Central memory CD4-positive, alpha-beta T cell (primary cell): ENCODE measurements at places on chromosomes 3 and 15.

DNA sequence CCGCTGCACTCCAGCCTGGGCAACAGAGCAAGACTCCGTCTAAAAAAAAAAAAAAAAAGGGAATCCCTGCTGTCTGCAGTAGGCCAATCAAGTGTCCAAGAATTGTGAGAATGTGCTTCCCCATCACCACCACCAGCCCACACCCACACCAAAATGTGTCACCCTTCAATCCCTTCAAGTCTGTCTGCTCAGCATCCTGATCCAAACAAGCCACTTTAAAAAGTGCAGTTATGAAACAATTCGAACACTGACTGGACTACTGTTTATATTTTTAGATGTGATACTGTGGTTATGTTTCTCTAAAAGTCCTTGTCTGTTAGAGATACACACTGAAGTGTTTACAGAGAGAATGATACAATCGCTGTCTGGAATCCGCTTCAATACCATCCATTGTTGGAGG, 78.1 kb upstream of the CGNL1 start:
- DNase-seq: no peak

GRCh38 chr3:32848215-32848614, 30.4 kb downstream of the TRIM71 start:
- DNase-seq: no peak

- DNase-seq: no peak
Observed at GRCh38 chr3:65751123-65751700, 287.5 kb downstream of the MAGI1 start.

GRCh38 chr3:60884005-60884404, 367.2 kb downstream of the FHIT start:
- no peak for DNase-seq

DNA sequence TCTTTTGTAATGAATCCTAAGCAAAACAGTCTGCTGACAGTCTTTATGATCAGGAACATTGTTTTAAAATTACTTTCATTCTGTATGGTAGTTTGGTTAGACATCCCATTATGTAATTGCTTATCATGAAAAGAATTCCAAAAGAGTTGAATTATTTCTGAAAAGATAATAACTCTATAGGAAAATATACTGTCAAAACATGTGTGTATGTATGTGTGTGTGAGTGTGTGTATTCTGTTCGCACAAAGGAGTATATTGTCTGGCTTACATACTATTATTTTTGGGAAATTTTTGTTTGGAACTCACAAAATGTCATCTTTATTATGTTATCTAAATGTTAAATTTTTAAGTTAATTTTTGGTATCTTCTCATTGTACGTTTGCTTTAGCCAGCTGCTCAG, 1075.9 kb downstream of the ZPLD1 start:
- DNase-seq: no peak

DNA sequence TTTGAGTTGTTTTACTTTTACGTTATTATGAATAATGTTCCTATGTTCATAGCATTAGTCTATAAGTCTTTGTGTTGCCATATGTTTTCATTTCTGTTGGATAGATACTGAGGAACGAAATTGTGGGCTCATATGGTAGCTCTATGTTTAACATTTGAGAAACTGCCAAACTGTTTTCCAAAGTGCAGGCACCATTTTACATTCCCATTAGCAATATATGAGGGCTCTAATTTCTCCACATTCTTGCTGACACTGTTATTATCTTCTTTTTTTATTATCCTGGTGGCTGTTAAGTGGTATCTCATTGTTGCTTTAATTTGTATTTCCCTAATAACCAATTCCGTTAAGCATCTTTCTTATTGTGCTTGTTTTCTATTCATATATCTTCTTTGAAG, 1.8 kb upstream of the PIK3R4 start:
- no peak for DNase-seq

DNA sequence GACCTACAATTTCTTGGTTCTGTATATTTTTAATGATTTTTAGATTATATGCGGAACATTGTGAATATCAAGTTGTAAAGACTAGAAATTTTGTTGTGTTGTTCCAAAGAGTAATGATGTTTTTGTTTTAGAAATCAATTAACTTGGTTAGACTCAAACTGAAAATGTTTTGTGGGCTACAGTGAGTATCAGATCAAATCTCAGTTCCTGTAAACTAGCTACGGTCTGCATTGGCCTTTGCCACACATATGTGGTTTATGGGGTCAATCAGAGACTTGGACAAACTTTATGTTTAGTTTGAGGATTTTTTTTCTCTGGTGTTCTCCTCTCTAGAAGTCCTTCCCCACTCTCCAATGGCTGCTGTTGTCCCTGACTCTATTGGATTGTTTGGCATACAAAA, 308.0 kb upstream of the THRB start:
- DNase-seq: no peak

GRCh38 chr3:60989626-60990441, 261.4 kb downstream of the FHIT start:
- DNase-seq: no peak

DNA sequence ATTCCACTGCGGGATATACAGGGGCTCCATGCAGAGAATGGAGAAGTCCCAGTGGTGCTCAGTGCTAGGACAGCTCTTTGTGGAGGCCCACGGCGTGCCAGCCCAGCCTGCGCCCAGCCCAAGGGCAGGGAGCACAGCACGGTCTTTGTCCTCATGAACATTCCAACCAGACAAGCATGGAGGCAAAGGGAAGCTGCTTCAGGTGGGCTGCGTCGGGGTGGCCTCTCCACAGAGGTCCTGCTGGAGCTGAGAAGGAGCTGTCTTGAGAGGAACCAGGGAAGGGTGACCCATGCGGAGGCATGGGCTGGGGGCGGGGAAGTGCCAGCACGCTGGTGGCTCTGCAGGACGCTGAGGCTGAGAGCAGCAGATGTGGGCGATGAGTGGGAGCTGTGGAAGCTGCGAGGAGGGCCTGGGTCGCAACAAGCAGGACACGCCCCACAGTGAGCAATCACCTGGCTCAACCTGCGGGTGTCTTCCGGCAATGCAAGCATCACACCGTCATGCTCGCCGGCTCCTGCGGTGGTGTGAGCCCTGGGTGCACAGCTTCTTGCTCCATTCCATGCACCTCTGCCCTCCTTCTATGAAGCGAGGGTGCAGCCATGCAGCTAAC, 14.0 kb upstream of the KLF15 start:
- DNase-seq: no peak

DNA sequence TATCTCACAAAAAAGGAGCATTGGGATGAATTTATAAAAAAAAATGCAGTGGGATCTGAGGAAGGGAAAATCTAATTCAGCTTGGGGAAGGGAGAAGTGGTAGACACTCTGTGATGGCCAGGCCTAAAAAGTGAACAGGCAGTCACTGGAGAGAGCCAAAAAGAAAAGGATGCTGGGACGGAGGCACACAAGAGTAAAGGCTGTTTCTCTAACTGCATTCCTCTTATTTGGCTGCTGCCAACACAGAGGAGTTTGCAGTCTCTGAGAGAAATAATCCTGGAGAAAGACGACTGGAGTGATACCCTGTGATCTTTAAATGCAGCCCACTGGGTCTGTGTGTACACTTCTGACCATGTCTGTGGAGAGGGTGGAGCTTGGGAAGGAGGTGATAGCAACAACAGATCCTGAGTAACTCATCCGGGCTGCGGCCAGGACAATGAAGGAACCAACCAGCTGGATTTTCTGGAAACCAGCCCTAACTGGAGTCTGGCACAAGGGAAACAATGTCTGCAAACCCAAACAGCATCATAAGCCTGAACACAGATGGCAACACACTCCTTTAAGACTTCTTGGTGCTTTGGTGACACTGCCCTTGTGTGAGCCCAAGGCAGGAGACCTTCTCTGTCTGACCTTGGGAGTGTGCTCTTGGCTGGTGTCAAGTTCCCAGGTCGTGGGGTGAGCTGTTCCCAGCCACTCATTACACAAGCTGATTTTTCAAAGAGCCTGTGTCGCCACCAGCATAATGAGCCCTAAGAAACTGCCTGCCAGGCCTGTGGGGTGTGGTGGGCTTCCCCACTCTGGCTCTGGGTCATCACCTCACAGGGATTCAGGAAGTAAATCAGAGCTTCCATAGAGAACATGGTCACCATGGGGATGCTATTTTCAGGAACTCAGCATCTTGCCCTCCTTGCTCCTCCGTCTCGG, 8.0 kb downstream of the FYCO1 start:
- no peak for DNase-seq

DNA sequence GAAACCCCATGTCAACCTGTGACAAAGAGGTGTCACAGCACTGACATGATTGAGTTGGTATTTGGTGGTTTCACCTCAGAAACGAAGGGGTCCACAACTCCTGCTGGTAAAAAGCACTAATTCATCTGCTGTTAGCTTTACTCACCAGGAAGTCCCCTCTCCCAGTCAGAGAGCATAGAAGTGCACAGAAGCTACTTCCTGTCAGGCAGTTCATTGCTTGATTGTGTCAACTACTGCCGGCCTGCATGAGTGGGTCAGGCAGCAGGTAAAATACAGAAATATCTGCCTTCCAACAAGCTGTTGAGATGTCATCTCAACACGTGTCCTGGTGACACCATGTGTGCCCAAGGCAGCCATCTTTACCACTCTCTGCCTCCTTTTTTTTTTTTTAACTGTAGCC, 596.6 kb upstream of the NR2F2 start:
- no peak for DNase-seq

- DNase-seq: no peak
Observed at GRCh38 chr15:48645558-48646330, at the start of gene FBN1. FBN1 (minus strand) TSS chr15:48645709; CDS start chr15:48644769, 940 bp downstream.

DNA sequence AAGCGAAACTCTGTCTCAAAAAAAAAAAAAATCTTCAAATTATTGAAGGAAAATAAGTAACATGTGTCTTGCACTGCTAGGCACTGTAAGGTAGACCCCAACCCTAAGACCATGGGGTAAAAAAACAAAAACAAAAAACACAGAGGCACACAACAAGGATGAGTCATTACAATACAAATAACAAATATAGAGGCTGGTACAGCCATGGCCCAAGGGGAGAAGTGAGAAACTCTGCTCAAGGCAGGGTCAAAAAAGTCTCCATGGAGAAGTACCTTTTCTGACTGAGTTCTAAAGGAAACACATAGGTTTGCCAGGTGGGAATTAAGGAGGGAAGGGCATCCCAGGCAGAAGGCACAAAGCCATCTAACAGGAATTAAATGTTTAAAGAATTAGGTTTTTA, 54.5 kb downstream of the TOP2B start:
- DNase-seq: no peak

- no peak for DNase-seq
Observed at GRCh38 chr3:194675081-194675640, 3.2 kb upstream of the LSG1 start.

DNA sequence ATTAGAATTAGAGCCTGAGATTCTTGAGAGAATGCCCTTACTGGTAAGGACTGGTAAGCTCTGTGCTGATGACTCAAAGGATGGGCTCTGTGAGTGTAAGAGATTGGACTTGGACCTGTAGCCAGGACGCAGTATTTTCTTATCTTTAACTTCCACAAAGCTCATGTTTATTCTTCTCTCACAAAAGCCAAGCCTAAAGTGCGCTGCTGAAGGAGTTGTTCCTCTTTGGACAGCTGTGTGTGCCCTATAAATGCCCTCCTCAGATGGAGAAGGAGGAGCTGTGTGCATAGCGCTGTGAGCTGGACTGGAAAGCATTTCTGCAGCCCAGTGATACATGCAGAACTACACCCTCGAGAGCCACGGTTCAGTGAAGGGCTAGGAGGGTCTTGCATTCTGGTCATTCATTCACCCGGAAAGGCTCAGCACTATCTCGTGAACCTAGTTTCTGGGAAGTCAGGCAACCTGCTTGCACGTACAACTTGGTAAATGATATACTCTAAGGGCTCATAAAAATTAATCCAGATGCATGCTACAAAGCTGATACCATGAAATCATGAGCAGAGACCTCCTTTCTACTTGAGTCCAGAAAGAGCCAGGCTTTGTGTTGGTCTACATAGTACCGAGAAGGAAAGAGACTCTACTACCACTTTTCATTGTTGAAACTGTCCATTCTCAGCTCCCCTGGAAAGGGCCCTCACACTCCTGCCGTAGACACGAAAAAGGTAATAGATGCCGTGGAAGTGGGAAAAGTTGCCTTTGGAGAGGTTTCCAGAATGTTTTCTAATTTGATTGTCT, 103.0 kb upstream of the TBL1XR1 start:
- DNase-seq: no peak

- no peak for DNase-seq
Observed at GRCh38 chr15:44015545-44016305, 179.3 kb downstream of the FRMD5 start.

DNA sequence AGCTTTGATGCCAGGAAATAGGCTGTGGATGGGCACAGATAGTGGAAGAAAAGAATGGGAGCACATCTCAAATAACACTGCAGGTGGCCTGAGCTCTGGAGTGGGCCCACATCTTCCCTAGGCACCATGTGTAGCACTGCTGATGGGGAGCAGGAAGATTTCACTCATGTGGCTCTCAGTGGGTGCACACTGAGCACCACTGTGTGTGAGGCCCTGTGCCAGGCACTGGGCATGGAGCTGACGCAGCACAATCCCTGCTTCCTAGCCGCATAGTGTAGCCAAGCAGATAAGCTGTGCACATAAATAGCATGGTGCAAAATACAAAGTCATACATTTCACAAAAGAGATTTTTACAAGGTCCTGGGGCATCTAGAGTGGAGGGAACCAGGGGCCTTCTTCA, 101.6 kb downstream of the MOBP start:
- no peak for DNase-seq

- no peak for DNase-seq
Observed at GRCh38 chr15:25864966-25865365, 1.8 kb upstream of the ATP10A start.

- no peak for DNase-seq
Observed at GRCh38 chr3:48575366-48575765, 11.8 kb upstream of the UCN2 start.

DNA sequence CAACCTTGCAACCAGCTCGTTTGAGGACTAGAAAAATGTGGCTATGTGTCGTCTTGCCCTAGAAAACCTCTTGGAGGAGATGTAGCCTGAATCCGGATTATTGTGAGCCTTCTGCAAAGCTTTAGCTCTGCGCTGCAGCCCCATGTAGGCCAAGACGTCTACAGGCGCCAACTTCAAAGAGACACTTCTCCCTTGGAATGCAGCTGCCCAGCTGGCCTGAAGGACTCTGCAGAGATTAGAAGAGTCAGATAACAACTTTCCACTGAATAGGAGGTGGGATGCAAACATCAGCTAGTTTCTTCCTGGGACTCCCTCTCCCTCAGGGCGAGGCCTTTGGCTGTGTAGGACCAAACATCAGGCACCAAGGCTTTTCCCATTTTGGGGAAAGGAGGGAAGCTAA, 356.5 kb upstream of the IL12A start:
- no peak for DNase-seq

GRCh38 chr15:68230157-68231100, 901 bp upstream of the CLN6 start:
- no peak for DNase-seq

GRCh38 chr15:55319537-55320237, 665 bp downstream of the PIGB start:
- DNase-seq: no peak

DNA sequence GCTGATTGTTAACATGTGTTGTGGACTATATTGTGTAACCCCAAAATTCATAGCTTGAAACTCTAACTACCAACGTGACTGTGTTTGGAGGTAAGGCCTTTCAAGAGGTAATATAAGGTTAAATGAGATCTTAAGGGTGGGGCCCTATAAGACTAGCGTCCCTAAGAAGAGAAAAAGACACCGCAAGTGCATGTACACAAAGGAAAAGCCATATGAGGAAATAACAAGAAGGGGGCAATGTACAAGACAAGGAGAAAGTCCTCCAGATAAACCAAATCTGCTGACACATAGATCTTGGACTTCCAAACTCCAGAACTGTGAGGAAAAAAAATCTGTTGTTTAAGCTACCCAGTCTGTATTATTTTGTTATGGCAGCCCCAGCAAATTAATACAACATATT, 8.6 kb downstream of the DMXL2 start:
- no peak for DNase-seq
